ENCODE measurements at places on chromosomes 1 and 21. TPM values are rescaled to one million over a fixed set of nuclear protein-coding genes. Genes with fewer than 3 reads are reported as not detected.

NENF gene
- total RNA-seq, result 63.1 TPM

DNA sequence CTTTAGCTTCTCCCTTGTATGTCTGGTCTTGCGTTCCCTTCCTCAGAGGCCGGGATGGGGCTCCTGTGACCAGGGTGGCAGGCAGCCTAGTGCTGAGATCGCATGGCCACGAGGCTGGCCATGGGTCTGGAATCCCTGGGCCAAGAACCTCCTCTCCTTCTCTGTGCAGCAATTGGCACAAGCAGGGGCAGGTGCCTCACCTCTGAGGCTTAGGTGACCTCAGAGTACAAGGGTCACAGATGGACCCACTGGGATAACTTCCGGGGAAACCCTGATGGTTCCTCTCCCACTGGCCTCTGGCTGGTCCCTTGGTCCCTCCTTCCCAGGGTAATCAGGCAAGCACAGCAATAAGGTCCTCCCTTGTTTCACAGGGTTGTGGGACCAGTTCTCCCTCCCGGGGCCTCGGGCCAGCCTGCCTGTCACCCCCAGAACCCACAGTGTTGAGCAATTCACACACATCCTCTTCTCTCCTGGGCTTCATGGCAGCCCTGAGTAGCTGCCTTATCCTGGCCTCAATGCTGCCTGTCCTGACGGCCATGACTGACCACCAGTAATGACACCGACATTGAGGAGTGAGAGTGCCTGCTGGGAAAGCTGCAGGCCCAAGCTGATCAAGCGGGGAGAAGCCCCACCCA is 38.6 kb downstream of the BMP8A start:
- DNase-seq, result no peak

GRCh38 chr1:24343412-24344089 is 24.4 kb downstream of the GRHL3 start:
- no peak for DNase-seq

DNA sequence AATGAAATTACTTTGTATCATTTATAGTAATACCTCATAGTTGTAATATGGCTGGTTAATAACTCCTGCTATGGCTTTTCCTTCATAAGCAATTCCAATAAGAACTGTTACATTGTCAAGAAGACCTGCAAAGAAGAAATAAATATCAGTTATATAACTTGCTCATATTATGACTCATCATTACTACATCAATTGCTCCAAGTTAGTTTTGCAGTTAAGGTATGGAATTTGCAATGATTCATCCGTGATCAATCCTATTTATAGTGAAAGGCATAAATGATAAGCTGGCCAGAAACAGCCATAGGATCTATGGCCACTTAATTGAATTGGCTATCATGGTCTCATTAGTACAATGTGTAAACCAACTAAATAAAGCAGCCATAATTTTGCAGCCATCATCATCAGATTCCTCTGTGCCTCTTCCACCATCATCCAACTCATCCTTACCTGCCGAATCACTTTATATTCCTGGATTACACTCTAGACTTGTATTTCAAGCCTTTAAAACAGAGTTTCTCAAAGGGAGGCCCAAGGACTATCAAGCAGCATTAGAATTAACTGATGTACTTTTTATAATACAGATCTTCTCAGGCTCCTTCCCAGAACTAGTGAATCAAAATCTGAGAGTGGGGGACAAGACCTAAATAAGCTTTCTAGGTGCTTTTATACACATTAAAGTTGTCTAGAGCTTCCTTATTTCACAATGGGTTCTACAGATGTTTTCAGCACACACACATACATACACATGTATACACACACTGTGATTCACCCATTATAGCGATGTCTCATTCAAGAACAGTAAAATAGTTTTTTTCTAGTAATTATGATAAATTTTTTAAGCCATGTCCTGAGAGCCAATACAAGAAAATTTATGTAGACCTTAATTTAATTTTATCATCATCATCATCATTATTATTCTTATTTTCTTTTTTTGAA is 21.2 kb upstream of the EPRS1 start:
- no peak for DNase-seq

DNA sequence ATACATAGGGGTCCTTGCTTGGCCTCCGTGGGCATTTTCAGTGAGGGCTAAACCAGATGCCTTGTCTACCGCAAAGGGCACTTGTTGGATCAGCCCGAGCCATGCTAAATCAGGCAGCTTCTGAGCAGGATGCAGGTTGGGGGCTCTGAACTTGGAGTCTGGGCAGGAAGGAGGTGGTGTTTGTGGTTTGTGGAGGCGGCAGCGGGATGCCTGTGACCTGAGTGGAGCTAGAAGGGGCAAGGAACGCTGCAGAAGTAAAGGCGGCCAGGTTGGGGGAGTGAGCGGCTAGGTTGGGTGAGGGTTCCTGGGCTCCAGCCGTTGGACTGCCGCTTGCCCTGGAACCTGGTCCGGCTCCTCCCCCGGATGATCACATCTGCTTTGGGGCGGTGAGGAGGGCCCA is 183.9 kb downstream of the CAMTA1 start:
- no peak for DNase-seq
